ENCODE measurements at places on chromosomes 4 and X.

DNA sequence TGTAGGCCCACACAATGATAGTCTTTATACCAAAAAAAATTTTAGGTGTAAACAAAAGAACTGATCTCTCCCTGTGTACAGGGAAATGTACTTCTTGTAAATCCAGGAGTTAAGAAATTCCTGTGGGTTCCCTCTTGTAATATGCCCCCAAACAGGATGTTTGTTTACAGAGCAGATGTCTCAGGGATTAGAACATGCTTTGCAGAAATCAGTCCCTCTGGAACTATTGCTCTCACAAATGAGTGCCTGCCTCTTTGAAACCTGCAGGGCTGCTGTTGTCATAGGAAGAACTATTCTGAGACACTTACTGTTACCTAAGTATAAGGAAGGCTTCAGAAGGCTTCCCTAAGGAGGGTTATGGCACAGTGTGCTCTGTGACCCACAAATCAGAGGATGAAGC, 35.6 kb downstream of the PAK3 start:
- no peaks in the 10 kb centered on the region for H3K36me3 ChIP-seq
- no peak overlapping the region for H3K27ac ChIP-seq
- H3K27me3 ChIP-seq, result no peaks in the 10 kb centered on the region
- no peaks in the 10 kb centered on the region for H3K4me1 ChIP-seq
- H3K4me3 ChIP-seq, result no peak overlapping the region
- DNase-seq, result no peak

DNA sequence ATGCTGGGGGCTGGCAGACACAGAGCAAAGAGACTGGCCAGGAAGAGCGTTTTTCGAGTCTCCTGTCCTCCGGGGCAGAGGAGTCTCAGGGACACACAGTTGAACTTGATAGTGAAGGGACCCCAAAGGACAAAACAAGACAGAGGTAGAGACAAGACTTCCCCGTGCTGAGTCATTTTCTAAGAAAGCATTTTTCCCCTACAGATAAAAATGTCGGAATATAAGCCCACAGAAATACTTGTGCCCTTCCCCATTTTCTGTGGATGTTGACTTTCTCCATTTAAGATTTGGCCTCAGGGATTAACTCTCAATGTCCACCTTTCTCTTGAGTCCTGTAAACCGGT, 523 bp upstream of the BTK start:
- DNase-seq, result no peak
- peaks cover 44% of the 10 kb centered on the region for H3K4me1 ChIP-seq
- peak overlapping the region; percentile 89 for H3K27ac ChIP-seq
- H3K36me3 ChIP-seq, result peaks cover 9% of the 10 kb centered on the region
- H3K27me3 ChIP-seq, result no peaks in the 10 kb centered on the region
- H3K4me3 ChIP-seq, result peak overlapping the region; percentile 71

DNA sequence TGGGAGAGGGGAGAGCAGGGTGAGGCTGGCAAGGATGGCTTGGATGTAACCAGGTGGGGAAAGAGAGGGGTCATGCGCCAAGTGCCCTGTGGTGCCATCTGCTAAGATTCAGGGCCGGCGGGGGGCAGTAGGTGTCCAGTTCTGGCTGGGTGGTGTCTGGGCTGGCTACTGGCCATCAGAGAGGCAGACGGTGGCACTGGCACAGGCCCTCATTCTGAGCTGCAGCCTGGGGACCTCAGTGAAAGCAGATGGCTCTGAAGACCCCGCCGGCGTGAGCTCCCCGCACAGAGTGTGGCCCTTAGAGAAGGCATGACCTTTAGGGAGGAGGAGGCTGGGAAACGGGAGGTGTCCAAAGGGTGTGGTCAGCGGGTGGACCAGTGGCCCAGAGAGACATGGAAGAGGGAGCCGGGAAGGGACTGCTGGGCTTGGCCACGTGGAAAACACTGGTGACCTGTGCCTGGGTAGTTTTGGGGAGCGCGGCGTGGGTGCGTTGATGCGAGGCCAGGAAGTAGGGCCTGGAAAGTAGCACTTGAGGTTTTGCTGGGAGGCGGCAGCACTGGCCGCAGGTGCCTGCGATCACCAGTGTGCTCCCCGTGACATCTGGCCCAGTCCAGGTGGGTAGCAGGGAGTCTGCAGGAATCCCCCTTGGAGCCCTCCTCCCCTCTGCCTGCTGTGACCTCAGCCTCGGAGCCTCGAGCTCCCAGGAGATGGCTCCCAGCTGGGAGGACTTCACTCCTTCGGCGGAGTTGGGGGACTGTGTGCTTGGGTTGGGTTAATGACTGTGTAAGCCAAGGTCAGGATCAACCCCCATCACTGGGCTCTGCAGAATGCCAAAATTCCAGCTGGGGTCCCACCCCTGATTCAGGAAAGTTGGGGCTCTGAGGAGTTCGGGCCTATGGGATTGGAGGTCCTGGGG, 9.3 kb upstream of the SH3TC1 start:
- no peak for DNase-seq
- H3K4me1 ChIP-seq, result peaks cover 3% of the 10 kb centered on the region
- H3K36me3 ChIP-seq, result no peaks in the 10 kb centered on the region
- H3K4me3 ChIP-seq, result no peak overlapping the region
- H3K27me3 ChIP-seq, result no peaks in the 10 kb centered on the region

- no peaks in the 10 kb centered on the region for H3K27me3 ChIP-seq
- DNase-seq, result no peak
- H3K4me3 ChIP-seq, result no peak overlapping the region
- no peaks in the 10 kb centered on the region for H3K36me3 ChIP-seq
These were observed 77.1 kb downstream of the RBM46 start for GRCh38 chr4:154858166-154858565.

DNA sequence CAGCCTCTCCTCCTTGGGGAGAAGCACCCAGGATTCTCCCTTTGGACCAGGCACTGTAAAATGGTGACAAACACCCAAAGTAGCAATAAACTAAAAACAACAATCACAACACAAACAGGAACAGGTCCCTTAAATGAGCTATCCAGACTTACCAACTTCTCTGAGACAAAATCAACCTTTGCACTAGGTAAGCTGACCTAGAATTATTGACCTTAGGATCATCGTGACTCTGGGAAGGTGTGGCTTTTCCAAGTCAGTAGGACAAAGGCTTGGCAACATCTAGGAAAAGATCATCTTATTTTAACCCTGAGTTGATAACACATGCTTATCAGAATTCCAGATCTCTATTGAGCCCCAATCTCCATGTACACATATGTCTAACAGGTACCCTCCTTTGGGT, 166.7 kb downstream of the PRDM5 start:
- no peaks in the 10 kb centered on the region for H3K27me3 ChIP-seq
- H3K27ac ChIP-seq, result no peak overlapping the region
- DNase-seq, result no peak
- no peak overlapping the region for H3K4me3 ChIP-seq

GRCh38 chr4:163818673-163819072, 324.2 kb downstream of the TMA16 start:
- no peaks in the 10 kb centered on the region for H3K36me3 ChIP-seq
- DNase-seq, result no peak
- no peaks in the 10 kb centered on the region for H3K27me3 ChIP-seq
- H3K4me3 ChIP-seq, result no peak overlapping the region

- no peak overlapping the region for H3K4me3 ChIP-seq
- no peak overlapping the region for H3K27ac ChIP-seq
- no peaks in the 10 kb centered on the region for H3K4me1 ChIP-seq
- H3K36me3 ChIP-seq, result no peaks in the 10 kb centered on the region
- DNase-seq, result no peak
These were observed 1639.0 kb upstream of the IGFBP7 start for GRCh38 chr4:58749206-58749605.

- no peaks in the 10 kb centered on the region for H3K36me3 ChIP-seq
- peaks cover 6% of the 10 kb centered on the region for H3K4me1 ChIP-seq
- no peak overlapping the region for H3K4me3 ChIP-seq
These were observed 2.0 kb downstream of the ABLIM2 start for GRCh38 chr4:8156617-8157016.

DNA sequence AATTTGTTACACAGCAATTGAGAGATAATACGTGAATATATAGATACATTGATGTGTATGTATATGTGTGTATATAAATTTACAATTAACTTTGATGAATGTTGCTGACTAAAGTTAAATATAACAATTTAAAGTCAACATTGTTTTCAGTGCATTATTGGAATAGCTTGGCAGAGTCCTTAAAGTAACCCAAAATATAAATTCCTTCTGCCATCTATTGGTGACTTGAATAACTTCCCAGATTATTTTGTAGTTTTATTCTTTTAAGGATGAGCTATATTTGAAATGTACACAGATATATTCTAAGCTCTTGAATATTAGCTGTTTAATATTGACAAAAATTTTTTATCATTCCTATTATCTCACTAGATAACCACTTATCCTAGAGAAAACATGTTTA, 298.2 kb upstream of the FSTL5 start:
- H3K4me1 ChIP-seq, result no peaks in the 10 kb centered on the region
- H3K36me3 ChIP-seq, result no peaks in the 10 kb centered on the region
- no peak overlapping the region for H3K27ac ChIP-seq
- peak; percentile 48 for DNase-seq

DNA sequence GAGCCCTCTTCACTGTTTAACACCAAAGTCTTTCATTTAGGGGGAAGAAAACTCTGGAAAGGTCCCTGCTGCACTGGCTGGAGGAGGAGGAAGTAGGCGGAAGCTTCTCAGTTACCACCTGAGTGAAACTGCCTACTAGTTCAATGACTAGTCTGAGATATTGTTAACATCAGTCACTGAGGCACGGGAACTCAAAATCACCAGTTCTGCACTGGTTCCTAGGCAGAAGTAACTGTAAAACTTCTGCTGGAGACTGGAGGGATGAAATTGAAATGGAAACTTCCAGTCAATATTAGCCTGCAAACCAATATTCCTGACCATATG, 178.3 kb downstream of the SNCA start:
- H3K27me3 ChIP-seq, result no peaks in the 10 kb centered on the region
- no peak overlapping the region for H3K27ac ChIP-seq
- DNase-seq, result no peak
- no peak overlapping the region for H3K4me3 ChIP-seq
- no peaks in the 10 kb centered on the region for H3K4me1 ChIP-seq

GRCh38 chr4:113404167-113404571, 354.7 kb downstream of the ANK2 start:
- H3K27ac ChIP-seq, result no peak overlapping the region
- no peaks in the 10 kb centered on the region for H3K27me3 ChIP-seq
- no peaks in the 10 kb centered on the region for H3K4me1 ChIP-seq
- no peak overlapping the region for H3K4me3 ChIP-seq
- peak; percentile 24 for DNase-seq

DNA sequence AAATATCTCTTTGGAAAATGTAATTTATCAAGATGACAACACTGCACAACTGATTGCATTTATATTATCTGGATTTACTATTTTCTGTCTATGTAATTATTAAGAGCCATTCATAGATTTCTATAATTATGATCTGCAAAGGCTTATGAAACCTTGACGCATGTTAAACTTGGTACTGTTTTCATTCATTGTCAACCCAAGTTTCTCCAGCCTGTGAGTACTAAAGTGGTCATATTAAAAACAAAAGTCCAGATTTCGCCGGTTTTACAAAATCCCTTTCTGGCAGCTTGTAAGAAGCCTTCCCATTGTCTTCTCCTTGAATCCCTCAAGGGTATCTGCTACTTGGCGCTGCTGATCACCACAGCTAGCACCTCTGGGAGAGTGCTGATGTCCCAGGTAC, 19.7 kb upstream of the GRPR start:
- H3K4me1 ChIP-seq, result peaks cover 50% of the 10 kb centered on the region
- H3K36me3 ChIP-seq, result no peaks in the 10 kb centered on the region
- H3K27ac ChIP-seq, result peak overlapping the region; percentile 85
- peak overlapping the region; percentile 46 for H3K4me3 ChIP-seq
- DNase-seq, result no peak
- H3K27me3 ChIP-seq, result peaks cover 2% of the 10 kb centered on the region

GRCh38 chr4:11427121-11427996, 1.3 kb downstream of the HS3ST1 start:
- no peaks in the 10 kb centered on the region for H3K4me1 ChIP-seq
- DNase-seq, result no peak
- H3K4me3 ChIP-seq, result no peak overlapping the region
- no peaks in the 10 kb centered on the region for H3K27me3 ChIP-seq
- H3K27ac ChIP-seq, result no peak overlapping the region
- no peaks in the 10 kb centered on the region for H3K36me3 ChIP-seq

- H3K27me3 ChIP-seq, result no peaks in the 10 kb centered on the region
- H3K4me1 ChIP-seq, result no peaks in the 10 kb centered on the region
- DNase-seq, result no peak
- H3K36me3 ChIP-seq, result peaks cover 5% of the 10 kb centered on the region
- H3K4me3 ChIP-seq, result no peak overlapping the region
These were observed 45.3 kb downstream of the HMGB2 start for GRCh38 chr4:173288698-173289352.

Data from Karpas-422 (cell line).